Activated effector memory CD4-positive, alpha-beta T cell treated with anti-CD3 and anti-CD28 coated beads, Interleukin-2, amount 50 U/mL, for 16 hours (primary cell): ENCODE measurements at places on chromosomes 1 and 21.

- DNase-seq: no peak
Observed at GRCh38 chr21:38171723-38172344, 85.0 kb upstream of the KCNJ15 start.

DNA sequence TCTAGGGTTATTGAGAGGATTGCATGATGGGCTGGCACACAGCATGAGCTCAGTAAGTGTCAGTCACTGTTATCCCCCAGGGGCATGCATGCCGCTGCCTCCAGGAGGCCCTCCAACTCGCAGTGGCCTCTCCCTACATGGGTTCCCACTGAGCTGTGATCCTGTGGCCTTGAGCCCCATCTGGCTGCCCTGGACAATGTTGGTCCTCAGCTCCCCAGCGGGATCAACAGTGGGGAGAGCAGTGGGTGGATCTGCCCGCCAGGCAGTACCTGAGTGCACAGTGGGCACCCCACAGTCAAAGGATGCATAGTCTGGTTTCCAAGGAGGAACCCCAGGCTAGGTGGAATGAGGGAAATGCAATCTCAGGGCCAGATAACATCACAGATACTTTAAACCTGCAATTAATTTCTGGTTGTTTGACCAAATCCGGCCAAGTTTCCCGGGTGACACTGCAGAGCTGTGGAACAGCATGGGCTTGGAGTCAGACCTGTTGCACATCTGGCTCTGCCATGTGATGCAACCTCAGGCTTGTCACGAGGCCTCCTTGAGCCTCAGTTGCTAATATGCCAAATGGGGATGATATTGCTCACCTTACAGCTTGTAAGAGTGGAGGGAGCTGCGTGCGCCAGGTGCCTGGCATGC, 9.3 kb downstream of the PADI3 start:
- DNase-seq: no peak

GRCh38 chr21:19523746-19524145, 1120.2 kb upstream of the TMPRSS15 start:
- no peak for DNase-seq

GRCh38 chr1:2127187-2128145, 67.1 kb downstream of the FAAP20 start:
- DNase-seq: no peak

DNA sequence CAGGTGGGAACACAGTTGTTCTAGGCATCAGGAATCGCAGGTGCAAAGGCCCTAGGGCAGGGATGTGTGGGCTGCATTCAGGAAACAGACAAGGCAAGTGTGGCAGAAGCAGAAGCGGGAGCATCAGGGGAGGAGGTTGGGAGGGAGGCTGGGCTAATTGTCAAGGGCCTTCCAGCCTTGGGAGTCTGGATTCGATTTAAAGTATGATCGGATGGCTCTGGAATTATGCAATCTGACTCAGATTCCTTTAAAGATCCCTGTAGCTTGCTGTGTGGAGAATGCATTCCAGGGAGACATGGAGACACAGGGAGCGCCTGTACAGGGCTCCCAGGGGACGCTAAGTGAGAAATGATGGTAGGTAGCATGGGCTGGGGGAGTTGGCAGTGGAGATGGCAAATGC, 86.5 kb downstream of the LACTBL1 start:
- no peak for DNase-seq

DNA sequence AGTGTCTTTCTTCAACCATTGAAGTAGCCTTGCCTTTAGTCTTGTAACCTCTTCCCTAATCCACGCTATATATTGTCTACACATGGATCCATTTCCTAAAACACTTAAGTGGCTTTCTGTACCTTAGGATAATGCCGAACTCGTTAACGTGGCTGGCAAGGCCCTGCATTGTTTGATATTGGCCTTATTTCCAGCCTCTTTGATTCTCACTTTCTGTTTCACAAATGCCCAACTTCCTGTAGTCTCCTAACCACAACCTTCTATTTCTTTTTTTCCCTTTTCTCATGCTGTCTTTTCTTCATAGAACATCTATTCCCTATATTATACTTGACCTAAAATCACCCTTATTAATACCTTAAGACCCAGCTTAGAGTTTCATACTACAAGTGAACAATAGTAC, 536.0 kb downstream of the LMO4 start:
- DNase-seq: no peak
